Left lobe of liver (tissue), 2 donors: ENCODE measurements at places on chromosomes 2 and 18. TPM values are rescaled to one million over a fixed set of nuclear protein-coding genes. Genes with fewer than 3 reads are reported as not detected.

Gene CABYR
- total RNA-seq = not detected

Gene CTDP1
- total RNA-seq = 10.1 TPM

Gene PROKR1
- total RNA-seq = 0.05 TPM

Gene MC5R
- not detected for total RNA-seq

Gene ACMSD
- 123 TPM for total RNA-seq

Gene TMEM37
- total RNA-seq = 85.7 TPM

Gene LRRTM4
- total RNA-seq = not detected

Gene DSG1
- total RNA-seq = 2.5 TPM

Gene PRKAG3
- not detected for total RNA-seq

Gene HDLBP
- total RNA-seq = 490 TPM
